ENCODE measurements at places on chromosomes 3 and 15.

- no peak for DNase-seq
Measured at GRCh38 chr3:71817262-71817661, 32.3 kb upstream of the PROK2 start.

DNA sequence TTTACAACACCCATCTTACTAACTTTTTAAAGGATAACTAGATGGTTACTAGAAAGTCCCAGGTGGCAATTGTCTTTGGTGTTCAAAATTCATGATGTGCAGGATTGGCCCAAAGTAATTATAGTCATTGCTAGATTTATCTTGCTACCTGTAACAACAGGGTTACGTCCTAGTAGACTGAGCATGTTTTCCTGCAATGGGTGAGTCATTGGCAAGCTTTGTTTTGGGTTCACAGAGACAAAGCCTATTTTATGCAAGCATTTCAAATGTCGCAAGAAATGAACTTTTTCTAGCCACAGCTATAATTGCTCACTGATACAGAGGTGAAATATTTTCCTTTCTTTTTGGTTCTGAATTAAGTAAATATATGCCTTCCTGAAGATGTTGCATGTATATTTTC lies 267.6 kb downstream of the AGBL1 start:
- no peak for DNase-seq

DNA sequence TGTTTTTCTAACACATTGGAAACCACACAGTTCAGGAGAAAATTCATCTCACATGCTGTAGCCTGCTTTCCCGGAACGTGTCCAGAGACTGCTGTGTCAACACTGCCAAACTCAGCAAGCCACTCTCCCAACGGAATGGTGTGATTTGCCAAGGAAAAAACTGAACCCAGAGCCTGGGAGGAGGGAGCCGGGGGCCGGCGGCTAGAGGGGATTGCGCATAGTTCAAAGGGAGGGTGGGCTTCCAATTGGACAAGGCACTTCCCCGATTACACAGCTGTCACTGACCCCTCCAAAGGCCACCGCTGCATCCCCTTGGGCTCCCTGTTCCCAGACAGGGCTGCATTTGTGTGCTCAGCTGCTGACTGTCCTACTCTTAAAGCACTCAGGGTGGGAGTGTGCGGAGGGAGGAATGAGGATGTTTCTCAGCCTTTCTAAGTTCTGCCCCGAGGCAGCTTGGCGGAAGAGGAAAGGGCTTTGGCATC lies 256.2 kb downstream of the ZNF621 start:
- DNase-seq, result peak; percentile 89

DNA sequence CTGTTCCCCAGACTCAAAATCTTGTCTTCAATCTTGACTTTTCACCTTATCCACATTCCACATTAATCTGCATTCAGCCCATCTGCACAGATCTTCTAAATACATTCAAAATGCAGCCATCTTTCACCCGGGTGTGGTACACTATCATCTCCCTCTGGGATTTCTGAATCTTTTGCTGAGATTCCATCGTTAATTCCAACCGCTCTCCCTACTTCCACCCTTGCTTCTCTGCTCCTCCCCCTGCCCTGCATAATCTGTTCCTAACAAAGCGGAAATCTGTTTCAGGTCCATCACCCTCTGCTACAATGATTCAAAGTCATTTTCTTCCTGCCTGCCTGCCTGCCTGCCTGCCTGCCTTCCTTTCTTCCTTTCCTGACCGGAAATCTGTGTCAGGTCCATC lies 7.9 kb upstream of the GOLGA8B start:
- no peak for DNase-seq

GRCh38 chr3:17190353-17191078 lies 305.8 kb downstream of the PLCL2 start:
- no peak for DNase-seq
